Stimulated activated CD4-positive, alpha-beta T cell treated with anti-CD3 and anti-CD28 coated beads, Interleukin-1b, Interleukin-23, amount 100 ng/mL, for 48 hours (primary cell): ENCODE measurements at places on chromosomes 16 and 17.

DNA sequence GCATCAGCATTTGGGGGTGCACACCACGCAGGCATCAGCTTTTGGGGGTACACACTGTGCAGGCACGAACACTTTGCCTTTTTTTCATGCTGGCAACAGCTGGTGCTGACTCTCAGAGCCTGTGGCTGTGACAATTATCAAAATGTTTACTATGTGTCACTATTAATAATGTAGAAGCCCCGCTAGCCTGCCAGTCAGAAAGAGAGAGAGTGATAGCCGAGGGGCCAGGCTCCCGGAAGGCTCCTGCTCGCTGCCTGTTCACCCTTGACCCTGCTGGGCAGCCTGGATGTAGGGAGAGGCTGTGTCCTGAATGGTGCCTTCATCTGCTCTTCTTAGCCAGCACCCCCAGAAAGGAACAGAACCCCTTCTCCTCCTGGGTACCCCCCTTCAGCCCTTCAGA lies 61.9 kb downstream of the SDK2 start:
- DNase-seq = no peak

GRCh38 chr17:66671156-66671555 lies 163.8 kb upstream of the CACNG5 start:
- no peak for DNase-seq

DNA sequence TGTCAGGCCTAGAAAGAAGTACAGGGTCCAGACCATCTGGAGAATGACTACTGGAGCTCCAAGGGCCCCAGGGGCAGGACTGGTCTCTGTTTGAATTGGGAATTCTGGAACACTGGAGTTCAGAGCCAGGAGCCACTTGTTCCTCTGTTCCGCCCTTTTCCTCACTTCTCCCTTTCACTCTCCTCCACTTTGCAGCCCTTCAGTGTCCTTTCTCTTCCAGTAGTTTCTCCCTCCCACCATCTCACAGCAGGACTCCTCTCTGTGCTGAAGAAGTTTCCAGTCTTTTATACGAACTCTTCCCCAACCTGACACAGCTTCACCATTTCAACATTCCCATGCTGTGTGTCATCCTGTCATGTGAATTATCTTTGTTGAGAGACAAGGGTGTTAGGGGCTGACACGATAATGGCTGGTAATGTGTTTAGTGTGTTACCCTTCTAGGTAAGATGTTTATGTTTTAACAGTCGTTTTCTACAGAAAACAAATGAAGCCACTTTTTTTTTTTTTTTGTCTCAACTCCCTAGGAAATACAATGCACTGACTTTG lies 180.3 kb upstream of the MYOCD start:
- DNase-seq = no peak

DNA sequence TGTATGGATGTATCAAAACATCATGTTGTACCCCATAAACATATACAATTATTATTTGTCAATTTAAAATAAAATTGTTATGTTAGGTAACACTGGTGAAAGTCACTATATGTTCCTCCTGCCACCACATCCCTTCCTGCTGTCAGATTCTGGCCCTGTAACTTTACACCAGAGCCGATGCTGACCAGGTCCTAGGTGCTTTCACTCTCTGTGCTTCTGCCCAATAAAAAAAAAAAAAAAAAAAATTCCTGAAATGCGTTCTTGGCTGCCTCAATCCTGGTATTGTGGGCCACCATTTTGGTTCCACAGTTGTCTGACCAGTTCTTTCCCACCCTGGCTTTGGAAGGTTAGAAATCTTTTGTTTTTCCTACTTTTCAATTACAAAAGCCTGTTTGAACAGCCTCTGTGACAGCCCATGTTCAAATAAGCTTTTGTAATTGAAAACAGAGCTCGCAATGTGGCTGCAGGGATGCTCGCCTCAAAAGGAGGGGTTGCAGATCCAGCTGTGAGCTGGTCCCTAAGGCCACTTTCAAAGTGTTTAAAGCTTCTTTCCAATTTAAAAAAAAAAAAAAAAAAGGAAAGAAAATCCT lies 831.0 kb upstream of the EEF2KMT start:
- no peak for DNase-seq

DNA sequence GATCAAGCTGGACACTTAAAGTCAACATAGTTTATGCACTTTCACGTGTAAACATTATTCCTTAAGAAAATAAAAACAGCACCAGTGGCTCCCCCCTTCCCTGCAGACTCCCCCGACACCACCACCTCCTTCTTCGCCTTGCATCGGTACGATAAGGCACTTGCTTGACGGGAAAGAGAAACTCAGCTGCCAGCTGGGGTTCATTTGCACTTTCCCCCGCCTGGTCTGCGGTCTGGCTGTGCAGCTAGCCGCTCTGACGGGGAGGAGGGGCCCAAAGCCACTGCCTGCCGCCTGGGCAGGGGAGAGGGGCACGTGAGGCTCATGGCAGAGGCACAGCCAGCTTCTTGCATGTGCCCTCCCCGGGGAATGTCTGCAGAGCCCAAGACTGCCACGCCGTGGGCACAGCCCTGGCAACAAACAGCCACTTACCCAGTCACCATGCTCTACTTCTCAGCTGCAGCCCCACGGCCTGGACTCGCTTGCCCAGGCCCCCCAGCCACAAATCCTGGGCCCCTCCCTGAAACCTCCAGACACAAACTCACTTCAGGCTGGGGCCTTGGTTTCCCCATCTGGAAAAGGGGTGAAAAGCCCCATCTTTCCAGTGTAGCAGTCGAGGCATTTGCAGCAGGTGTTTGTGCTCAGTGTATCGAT lies 16.5 kb upstream of the PRM1 start:
- peak; percentile 70 for DNase-seq

DNA sequence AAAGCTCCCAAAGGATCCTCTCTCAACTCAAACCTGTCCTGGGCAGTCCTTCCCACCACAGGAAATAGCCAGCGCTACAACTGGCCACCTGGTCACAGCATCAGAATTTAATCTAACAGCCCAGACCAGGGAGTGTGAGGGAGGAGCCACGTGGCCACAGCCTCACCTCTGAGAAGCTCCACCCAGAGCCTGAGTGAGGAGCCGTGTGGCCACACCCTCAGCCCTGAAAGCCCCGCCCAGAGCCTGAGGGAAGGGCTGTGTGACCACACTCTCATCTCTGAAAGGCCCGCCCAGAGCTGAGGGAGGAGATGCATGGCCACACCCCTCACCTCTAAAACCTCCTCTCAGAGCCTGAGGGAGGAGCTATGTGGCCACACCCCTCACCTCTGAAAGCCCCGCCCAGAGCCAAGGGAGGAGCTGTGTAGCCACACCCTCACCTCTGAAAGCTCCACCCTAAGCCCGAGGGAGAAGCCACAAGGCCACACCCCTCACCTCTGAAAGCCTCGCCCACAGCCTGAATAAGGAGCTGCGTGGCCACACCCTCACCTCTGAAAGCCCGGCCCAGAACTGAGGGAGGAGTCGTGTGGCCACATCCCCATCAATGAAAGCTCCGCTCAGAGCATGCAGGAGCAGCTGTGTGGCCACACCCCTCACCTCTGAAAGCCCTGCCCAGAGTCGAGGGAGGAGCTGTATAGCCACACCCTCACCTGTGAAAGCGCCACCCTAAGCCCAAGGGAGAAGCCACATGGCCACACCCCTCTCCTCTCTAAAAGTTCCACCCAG lies 28.6 kb downstream of the SLC38A8 start:
- DNase-seq = peak; percentile 91

DNA sequence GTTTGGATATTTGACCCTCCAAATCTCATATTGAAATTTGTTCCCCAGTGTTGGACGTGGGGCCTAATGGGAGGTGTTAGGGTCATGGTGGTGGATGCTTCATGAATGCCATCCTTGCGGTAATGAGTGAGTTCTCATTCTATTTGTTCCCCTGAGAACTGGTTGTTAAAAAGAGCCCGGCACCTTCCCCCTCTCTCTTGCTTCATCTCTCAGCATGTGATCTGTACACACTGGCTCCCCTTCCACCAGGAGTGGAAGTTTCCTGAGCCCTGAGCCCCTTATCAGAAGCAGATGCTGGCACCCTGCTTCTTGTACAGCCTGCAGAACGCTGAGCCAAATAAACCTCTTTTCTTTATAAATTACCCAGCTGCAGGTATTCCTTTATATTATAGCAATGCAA lies 25.6 kb downstream of the PIK3R6 start:
- DNase-seq = no peak

DNA sequence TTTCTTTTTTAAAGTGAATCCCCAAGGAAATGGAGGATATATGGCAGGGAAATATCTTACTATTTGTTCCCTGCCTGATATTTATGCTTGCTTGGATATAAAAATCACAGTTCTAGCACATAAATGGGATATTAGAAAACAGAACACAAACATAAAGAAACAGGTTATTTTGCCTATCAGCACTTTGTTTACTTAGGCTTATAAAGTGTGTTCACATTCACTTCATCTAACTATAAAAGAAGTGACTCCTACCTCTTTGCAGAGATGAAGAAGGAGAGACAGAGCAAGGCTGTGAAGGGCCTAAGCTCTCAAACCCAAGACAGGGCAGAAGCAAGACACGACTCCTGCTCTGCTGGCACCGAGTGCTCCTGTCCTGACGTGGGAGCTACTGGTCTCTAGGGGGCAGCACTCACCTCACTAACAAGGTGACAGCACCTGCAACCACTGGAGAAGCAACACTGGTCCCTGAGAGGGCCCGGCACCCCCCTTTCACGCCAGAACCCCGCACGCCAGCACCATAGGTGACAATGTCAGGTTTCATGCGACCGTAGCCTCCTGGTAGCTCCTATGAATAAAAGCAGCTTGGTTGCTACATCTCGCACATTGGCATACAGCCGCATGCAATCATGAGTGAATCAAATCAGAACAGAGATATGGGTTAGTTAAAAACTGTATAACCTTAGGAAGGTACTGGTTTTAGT lies 32.0 kb downstream of the MBTPS1 start:
- DNase-seq = peak; percentile 73

DNA sequence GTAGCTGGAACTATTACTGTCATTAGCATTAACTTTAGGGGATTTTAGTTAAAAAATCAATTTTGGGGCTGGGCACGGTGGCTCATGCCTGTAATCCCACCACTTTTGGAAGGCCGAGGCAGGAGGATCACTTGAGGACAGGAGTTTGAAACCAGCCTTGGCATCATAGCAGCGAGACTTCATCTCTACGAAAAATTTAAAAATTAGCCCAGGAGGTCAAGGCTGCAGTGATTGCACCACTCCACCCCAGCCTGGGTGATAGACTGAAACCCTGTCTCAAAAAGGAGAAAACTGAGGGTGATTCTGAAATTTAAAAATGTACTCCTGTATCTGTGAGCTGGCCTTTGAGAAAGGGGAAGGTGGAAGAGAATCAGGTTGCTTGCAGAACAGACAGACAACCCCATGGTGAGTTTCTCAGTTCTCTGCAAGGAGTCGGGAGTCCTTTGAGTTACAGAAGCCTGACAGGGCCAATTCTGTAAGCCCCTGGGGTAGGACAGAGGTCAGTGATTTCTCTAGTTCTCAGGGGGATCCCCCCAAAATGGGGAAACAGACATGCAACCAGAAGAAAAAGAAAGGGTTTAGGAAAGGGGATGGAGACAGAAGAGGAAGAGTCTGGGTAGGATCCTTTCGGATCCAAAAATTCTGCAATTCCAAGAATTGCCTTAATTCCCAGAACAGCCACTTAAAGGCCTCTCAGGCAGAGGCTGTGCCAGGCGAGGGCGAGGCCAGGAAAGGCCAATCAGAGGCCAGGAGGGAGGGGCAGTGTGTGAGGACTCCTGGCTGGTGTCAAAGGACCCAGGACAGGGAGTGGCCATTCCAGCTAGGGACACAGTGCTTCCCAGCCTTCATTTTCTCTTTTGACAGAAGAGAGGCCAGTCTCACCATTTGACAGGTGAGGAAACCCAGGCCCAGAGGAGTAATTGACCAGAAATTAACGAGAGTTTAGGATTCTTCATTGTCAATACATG lies 6.7 kb downstream of the NUPR1 start:
- DNase-seq = no peak

- no peak for DNase-seq
Observed at GRCh38 chr16:49811644-49812334, 44.1 kb downstream of the ZNF423 start.

- DNase-seq = no peak
Observed at GRCh38 chr17:34996422-34997285, 16.3 kb downstream of the LIG3 start.

GRCh38 chr17:77096570-77097214 lies 44.1 kb upstream of the SEC14L1 start:
- DNase-seq = no peak

GRCh38 chr17:18377437-18378204 lies at the start of gene EVPLL:
Gene EVPLL, plus strand, starts transcription at chr17:18377778. Its CDS starts 3,160 bp downstream, at chr17:18380938.
- no peak for DNase-seq
